Ascending aorta (tissue), 2 donors: ENCODE measurements at places on chromosomes 11 and 22.

- DNase-seq: no peak
These were observed 15.5 kb upstream of the BMAL1 start for GRCh38 chr11:13262096-13262495.

- DNase-seq: no peak
These were observed 257.7 kb upstream of the CCDC90B start for GRCh38 chr11:83543706-83544439.

DNA sequence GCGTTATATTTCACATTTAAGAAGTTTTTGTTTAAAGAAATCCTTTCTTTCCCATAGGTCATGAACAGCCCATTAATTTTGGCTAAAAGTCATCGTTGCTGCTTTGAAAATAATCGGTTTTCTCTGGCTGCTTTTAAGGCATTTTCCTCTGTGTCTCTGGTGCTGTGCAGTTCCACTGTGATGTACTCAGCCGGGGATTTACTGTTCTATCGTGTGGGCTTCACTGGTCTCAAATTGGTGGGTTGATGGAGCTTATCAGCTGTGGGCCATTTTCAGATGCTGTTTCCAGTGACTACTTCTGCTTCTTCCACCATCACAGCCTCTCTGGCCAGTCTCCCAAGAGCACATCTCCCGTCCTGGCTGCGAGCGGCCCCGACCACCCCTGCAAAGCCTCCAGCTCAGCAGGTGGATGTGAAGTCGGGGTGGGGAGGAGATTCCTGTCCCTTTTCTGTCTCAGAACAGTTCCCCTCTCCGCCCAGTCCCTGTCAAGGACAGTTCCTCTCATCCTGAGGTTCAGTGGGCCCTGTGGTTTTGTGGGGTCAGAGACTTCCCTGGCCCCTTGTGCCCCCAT, 20.3 kb downstream of the IFITM10 start:
- DNase-seq: no peak

DNA sequence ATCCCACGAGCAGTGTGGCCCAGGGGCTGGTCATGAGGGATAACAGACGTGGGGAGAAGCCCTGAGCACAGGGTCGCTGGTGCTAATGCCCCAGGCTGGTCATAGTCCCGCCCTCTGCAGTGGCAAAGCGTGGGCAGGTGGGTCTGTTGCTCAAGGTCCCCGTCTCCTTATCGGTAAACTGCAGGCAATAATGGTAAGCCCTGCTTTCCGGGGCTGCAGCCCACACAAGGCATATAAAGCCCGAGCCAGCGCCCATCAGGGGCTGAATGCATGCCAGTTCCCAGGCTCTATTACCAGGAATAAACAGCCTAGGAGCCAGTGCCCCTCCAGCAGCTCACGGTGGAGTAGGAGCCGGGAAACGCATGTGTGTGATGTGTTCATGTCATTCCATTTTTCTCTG, 261.0 kb downstream of the BRD1 start:
- DNase-seq: peak; percentile 33

DNA sequence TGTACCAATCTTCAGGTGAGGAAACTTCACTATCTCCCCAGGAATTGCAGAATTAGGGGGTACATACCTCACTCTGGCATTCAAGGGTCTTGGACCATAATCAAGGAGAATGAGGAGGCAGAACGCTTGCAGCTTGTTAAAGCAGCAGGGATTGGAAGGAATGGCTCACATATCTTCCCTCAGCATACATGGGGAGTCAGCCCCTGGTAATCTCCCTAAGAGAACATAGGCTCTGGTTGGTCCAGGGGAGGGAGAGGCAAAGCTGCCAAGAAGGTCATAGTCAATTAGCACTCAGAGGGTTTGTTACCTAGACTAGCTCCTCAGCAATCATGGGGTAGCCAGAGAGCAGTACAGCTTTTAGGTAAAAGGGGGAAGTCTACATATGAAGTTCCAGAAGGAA, 256.8 kb downstream of the INSC start:
- DNase-seq: no peak

DNA sequence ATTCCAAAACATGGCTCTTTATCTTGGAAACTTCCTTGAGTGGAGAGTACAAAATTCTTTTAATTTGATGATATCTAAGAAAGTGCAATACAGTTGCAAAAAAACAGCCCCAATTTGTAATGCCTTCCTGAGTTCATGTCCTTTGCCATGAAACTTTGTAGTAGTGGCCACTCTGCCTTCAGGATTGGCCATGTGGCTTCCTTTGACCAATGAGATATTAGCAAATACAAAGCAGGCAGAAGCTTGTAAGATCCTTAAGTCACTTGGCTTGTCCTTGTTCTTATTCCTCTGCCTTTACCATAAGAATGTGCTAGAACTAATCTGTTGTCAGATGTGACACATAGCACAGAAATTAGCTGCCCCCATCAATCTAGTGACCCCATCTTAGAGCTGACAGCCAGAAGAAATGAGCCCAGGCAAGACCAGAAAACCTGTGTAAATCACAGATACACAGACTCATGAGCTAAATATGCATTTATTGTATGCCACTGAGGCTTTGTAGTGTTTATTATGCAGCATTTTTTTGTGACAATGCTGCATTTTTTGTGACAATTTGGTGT, 29.8 kb upstream of the BLID start:
- DNase-seq: no peak

GRCh38 chr11:126347751-126348668, 7.5 kb upstream of the ST3GAL4 start:
- DNase-seq: no peak

GRCh38 chr11:114848027-114848426, 169.7 kb downstream of the NXPE2 start:
- DNase-seq: no peak

- DNase-seq: no peak
These were observed 749.9 kb downstream of the METTL15 start for GRCh38 chr11:28858076-28858475.

- DNase-seq: no peak
These were observed 50.4 kb upstream of the ARHGAP20 start for GRCh38 chr11:110762590-110762989.

DNA sequence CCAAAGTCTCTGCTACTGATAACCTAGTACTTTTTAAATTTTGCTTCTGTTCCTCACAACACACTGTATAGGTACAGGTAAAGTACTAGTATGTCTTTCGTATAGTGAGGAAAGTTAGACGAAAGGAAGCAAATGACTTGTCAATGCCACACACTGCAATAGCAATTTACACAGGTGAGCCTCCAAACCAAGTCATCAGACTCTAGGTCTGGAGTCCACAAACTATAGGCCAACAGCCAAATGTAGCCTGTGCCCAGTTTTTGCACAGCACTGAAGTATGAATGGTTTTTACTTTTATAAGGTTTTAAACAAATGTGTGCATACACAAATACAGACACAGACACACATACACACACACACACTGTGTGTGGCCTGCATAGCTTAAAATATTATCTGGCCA, 28.1 kb downstream of the ALG8 start:
- no peak for DNase-seq

GRCh38 chr11:133531971-133532651, at the start of gene OPCML:
TSS of gene OPCML (minus strand) at chr11:133532501.
- DNase-seq: no peak

- no peak for DNase-seq
These were observed 12.0 kb upstream of the GAB2 start for GRCh38 chr11:78429660-78430059.
